T follicular helper cell (primary cell): ENCODE measurements at places on chromosomes 12 and 14.
A peak's percentile ranks its signal among the peaks of the same experiment; 100 is the strongest.

DNA sequence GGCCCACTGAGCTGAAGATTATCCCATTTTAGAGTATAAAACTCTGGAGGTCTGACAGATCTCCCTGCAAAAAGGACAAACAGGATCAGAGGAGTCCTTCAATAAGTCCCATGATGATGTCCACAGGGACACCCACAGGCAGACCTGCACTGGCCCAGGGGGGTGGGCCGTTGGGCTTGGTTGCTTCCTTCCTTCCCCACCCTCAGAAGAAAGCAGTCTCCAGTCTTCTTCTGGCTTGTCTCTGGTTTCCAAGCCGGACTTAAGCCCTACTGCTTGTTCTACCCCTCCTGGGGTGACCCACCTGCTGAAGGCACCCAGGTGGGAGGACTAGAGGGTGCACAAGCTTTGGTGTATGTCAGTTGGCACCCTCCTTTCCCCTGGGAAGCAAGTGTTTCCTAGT is 209.0 kb downstream of the ANO2 start:
- DNase-seq, result no peak

GRCh38 chr14:91390165-91390778 is 27.3 kb downstream of the CCDC88C start:
- no peak for DNase-seq

DNA sequence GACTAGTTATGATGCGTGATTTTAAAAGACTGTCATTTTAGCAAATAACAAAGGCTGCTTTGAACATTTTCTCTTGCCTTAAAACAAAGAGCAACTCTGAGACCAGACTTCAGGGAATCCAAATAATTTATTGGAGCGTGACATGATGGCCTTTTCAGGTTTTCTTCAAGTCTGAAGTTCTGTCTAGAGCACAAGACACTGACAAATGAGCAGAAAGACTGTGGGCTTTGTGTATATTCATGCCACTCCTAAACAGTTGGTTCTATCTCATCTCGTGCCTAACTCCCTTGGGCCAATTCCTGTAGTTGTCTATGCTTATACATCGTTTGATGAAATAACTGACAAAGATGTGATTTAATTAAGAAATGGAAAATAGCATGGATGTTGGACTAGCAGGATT is 47.5 kb downstream of the IFT81 start:
- no peak for DNase-seq

DNA sequence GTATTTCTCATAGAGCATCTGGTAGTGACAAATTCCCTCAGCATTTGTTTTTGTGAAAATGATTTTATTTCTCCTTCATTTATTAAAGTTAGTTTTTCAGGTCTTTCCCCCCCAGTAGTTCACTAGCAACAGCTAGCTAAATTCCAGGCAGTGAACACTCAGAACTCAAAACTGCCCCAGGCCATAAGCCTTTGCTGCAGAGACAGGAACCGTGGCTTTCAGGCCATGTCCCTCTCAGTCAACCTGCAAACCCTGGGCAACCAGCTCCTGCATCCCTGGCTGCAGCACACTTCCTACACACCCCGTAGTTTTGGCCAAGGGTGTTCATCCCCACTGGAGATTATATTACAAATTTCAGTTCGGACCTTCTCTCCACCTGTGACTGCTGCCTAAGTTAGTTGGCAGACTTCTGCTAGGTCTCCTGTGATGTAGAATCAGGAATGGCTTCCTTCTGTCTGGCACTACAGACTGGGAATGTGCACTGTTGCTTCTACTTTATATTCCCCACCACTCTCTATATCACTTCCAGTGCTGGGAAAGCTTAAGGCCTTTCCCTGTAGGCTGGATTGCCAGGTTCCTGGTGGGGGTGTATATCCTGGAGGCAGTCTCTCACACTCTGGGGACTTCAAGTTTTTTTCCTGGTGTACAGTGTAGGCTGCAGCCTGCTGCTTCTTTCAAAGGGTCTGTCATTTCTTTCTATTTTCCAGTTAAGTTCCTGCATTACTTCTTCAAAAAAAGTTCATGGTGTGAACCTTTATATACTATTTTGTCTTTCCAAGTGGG is 924.4 kb upstream of the LRFN5 start:
- no peak for DNase-seq

GRCh38 chr14:26528415-26529182 is 69.2 kb downstream of the NOVA1 start:
- DNase-seq, result no peak

- no peak for DNase-seq
Observed at GRCh38 chr12:48815126-48816110, 2.9 kb upstream of the CACNB3 start.

- no peak for DNase-seq
Observed at GRCh38 chr12:116087962-116088361, 189.5 kb downstream of the MED13L start.

DNA sequence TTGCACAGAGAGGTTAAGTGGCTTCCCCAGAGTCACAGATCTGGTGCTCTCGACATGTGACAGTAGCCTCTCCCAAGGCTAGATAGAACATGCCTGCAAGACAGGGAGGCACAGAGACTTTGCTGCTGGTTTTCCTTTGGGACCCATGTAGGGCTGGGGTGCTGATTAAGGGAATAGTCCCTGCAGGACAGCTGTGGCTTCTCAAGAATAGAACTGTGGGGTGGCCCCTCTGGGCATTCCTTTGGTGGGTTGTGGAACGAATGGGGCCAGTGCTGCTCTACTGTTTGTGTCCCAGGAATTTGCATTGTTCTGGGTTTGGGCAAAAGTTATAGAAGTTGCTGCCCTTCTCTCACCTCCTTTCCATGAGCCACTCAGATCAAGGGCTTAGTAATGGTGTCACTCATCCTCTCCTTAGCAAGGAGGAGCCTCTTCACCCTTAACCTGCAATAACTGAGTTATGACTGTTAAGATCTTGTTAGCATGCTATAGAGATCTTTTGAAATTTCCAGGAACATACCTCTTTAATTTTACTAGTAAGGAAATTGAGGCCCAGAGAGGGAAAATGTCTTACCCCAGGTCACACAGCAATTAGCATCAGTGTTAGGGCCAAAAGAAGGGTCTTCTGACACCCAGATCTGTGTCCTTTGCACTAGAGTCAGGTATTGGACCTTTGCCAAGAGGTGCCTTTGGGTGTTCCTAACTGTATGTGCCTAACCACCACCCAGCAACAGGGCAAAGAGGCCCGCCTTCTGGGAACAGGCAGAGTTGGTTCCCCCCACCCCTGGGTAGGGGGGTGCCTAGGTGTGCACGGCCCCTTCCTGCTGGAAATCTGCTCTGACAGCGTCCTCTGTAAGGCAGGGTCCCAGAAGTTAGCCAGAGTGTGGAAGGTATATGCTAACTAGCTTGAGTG is 31.4 kb downstream of the CD9 start:
- no peak for DNase-seq

DNA sequence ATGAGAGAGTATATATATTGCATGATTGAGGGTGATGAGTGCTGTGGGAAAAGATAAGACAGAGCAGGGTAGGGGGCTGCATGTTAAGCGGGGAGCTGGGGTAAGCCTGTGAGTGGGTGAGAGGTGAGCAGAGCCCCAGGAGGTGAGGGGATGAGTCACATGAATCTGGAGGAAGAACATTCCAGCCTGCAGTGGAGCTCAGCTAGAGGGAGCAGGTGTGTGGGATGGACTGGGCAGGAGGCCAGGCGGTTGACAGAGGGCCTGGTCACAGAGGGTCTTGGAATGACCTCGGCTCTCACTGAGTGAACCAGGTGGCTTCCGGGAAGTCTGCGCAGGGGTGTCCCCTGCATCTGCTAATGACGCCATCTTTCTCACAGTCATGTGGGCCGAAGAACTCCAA is 44.4 kb downstream of the GIT2 start:
- no peak for DNase-seq

- no peak for DNase-seq
Observed at GRCh38 chr14:97336816-97337215, 539.6 kb downstream of the VRK1 start.

- peak; percentile 16 for DNase-seq
Observed at GRCh38 chr12:19129486-19130223, at the start of gene PLEKHA5. Gene PLEKHA5 (plus strand): TSS chr12:19129733. CDS start chr12:19129800, 67 bp downstream.

- DNase-seq, result no peak
Observed at GRCh38 chr12:106269150-106269771, 21.4 kb upstream of the CKAP4 start.

- no peak for DNase-seq
Observed at GRCh38 chr12:72699362-72699761, 427.2 kb downstream of the TRHDE start.

DNA sequence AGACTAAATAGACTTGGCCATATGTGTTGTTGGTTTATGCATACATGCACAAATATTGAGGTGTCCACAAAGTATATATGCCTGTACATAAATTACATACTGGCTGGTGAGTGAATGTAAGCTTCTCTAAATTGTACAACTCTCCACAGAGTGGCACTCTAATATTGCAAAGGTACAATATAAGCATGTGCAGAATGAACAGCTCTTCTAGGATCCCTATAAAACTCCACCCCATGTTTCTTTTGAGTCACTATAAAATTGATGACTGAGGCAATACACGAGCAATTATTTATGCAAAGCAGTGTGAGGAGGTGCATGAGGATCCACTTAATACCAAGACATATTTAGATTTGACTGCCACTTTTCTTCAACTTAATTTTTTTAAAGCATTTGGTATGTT is 172.2 kb downstream of the NAV3 start:
- no peak for DNase-seq

- DNase-seq, result no peak
Observed at GRCh38 chr12:51496895-51497294, 72.3 kb downstream of the SLC4A8 start.

- no peak for DNase-seq
Observed at GRCh38 chr12:100851637-100852036, 57.1 kb downstream of the ANO4 start.

GRCh38 chr12:4118017-4118510 is 155.5 kb upstream of the CCND2 start:
- DNase-seq, result no peak

GRCh38 chr12:98439981-98440581 is 75.3 kb upstream of the TMPO start:
- DNase-seq, result no peak

DNA sequence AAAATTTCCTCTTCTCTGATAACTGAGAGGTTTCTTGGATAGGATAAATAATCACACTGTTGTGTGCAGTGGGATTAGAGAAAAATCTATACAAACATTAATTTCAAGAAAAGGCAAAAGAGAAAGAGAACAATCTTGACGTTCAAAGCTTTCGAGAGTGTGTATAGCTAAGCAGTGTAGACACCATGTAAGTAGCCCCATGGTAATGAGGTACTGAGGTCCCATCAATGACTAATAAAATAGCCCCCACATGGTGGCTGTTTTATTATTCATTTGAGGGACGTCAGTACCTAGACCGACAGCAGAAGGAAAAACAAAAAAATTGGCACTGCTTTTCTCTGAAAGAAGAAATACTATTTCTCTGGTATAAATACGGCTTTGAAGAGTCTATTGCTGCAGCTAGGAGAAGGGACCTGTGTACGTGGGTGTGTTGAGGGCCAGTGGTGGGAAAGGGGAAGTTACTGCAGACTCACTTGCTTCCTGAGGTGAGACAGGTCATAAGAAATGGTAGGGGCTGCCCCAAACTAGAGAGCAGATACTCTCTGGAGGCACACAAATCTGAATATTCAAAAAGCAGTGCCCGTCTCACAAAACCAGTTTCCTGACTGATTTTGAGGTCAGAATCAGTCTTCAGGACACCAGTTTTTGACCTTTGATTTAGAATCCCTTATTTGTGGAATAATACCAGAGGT is 339.8 kb downstream of the EMP1 start:
- DNase-seq, result no peak

DNA sequence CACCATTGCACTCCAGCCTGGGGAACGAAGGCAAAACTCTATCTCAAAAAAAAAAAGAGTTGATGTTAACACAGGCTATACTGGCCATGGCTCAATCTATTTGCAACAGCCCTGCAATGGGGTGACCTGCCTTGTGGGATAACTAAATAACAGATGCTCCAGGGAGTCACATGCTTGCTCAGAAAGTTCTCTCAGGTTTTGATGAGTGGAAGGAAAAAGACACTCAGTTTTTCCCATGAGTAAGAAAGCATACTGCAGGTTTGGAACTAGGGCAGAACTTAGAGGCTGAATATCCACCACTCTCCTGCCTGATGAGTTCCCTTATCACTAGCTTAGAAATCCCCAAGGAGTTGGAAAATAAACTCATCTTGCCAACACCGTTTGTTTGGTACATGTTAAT is 16.9 kb downstream of the WSB2 start:
- no peak for DNase-seq

DNA sequence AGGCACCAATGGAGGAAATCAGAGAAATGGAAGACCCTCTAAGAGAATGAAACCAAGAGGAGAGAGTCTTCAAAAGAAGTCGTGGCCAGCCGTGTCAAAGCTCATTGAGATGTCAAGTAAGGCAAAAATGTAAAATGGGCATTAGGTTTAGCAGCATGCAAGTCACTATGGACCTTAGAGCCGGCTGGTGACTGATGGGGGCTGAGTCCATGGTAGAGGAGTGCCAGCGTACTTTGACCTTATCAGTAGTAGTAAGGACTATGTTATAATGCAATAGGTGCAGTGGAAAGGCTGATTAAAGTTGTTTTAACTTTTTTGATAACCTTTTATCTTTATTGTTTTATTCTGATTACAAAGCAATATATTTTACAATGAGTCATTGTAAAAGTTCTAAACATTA is 66.5 kb downstream of the ANO6 start:
- no peak for DNase-seq

DNA sequence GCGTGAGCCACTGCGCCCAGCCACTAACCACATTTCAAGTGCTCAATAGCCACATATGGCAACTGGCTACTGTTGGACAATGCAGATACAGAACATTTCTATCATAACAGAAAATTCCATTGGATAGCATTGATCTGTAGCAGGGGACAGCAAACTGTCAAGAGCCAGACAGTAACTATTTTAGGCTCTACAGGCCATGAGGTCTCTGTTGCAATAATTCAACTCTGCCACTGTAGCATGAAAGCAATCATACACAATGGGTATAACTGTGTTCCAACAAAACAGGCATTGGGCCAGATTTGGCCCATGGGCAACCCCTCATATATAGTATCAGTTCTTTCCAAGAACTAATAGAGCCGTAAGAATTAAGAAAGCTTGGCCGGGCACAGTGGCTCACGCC is 8.0 kb downstream of the CSRNP2 start:
- DNase-seq, result no peak

DNA sequence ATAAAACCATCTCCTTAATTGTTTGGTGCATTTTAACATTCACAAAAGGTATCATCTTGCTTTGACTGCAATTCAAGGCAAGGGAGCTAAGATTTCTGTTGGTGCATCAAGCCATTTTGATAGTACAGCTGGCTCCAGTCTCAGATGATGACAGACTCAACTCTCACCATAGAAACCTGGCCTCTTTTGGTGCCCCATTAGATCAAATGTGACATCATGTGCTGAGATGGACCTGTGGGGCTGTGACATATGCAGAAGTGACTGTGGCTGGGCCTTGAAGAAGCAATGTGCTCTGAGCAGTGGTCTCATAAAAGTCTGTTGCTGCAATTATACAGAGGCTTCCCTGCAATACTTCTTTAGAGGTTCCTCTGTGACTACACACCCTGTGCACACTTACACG is 88.4 kb downstream of the SLC2A13 start:
- no peak for DNase-seq

- no peak for DNase-seq
Observed at GRCh38 chr14:66143387-66144112, 342.6 kb upstream of the CCDC196 start.
